Osteocyte (in vitro differentiated cells): ENCODE measurements at places on chromosomes 5 and 9.

GRCh38 chr9:71004196-71004595 lies 117.2 kb downstream of the TRPM3 start:
- DNase-seq: no peak

GRCh38 chr9:124320062-124320973 lies 62.6 kb downstream of the NEK6 start:
- DNase-seq: peak; percentile 91

- no peak for DNase-seq
These were observed 29.4 kb upstream of the PDCL start for GRCh38 chr9:122857815-122858214.

GRCh38 chr5:179322071-179323025 lies 22.9 kb downstream of the ADAMTS2 start:
- DNase-seq: no peak

DNA sequence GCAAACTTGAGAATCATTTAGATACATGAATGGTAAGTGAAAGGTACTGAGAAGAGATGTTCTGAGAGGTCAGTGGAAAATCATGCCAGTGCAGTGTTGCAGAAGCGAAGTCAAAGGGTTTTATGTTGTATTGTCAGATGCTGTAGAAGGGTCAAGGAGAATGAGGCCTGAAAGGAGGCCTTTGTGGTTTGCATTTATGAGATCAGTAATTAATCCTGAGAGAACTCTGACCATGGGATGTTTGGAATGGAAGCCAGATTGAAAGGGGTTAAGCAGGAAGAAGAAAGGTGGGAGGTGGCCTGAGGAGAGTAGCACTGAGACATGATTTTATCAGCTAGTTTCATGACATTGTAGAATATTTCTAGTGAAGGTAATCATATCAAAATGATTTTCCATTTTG lies 97.8 kb downstream of the ZSWIM6 start:
- no peak for DNase-seq

DNA sequence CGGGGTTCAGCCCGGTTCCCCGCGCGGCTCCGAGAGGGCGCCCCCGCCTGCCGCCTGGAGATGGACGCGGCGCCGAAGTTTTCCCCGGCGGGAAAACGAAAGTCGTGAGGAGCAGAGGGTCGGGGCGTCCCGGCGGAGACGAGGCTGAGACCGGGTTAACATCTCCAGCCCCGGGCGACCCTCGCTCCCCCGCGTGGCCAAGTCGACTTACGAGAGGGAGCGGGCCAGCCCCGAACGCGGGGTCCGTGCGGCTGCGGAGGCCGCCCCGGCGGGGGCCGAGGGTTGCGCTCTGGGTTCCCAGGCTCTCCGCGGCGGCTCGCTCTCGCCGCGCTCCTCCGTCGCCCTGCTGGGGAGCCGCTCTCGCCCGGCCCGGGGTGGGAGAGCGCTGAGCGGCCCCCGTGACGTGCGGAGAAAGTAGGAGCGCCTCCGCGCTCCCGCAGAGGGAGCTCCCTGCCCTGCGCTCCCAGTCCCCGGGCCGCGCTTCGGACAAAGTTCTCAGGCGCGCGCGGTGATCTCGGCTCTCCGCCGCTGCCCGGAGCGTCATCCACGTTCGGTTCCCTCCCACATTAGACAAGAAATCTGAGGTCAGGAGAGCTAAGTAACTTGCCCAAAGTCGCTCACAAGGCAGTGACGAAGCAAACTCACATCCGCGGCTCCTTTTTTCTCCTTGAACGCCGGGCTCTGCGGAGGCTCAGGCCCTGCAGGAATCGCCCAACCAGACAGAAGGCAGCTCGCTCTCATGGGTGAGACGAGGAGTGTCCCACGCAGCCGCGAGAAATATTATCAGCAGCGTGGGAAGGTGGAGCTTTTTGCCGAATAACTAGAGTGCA lies 1.2 kb upstream of the GCNT4 start:
- peak; percentile 89 for DNase-seq

DNA sequence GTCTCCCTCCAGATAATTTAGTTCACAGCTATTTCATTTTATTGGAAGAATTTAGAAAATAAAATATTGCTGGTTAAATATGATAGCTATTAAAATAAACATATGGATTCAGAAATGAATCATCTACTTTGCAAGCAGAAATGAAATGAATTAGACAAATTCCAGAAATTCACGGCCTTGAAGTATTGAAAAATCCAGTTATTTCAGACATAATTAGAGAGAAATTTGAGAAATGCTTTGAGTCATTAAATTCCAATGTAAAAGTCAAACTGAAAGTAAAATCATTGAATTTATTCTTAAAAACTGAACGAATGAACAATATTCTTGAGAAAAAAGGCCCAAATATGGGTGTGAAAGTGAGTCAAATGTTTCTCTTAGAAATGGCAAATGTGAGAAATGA lies 632.6 kb upstream of the EDIL3 start:
- no peak for DNase-seq

DNA sequence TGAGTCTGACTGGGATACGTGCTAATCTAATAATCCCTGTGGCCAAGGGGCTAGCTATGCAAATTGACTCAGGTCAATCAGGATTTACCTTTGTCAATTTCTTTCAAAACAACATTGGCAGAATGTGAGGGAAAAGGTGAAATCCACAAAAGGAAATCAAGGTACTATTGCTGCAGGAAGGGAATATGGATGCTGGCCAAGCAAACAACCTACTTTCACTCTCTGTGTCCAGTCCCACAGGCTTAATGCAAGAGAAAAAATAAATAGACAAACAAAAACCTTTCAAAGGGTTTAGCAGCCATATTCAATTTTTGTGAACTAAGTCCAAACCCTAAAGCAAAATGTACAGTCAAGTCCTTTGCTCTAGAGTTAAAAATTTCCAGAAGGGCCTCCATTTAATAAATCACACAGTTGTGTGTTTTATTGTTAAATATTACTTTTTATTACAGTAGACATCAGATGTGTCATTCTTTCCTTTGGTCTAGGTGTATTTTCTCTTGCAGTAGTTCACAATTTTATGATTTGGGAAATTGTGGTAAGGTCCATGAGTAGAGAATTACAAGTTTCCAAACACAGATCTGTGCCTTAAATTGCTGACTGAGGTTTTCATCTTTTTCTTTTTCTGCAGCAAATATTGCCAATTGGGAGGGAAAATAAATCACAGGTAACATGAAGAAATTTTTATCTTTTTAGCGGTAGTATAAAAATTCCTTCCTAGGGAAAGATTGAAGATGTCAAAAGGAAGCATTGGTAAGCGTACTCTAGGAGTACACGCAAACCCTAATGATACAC lies 309.1 kb downstream of the DMAC1 start:
- no peak for DNase-seq

DNA sequence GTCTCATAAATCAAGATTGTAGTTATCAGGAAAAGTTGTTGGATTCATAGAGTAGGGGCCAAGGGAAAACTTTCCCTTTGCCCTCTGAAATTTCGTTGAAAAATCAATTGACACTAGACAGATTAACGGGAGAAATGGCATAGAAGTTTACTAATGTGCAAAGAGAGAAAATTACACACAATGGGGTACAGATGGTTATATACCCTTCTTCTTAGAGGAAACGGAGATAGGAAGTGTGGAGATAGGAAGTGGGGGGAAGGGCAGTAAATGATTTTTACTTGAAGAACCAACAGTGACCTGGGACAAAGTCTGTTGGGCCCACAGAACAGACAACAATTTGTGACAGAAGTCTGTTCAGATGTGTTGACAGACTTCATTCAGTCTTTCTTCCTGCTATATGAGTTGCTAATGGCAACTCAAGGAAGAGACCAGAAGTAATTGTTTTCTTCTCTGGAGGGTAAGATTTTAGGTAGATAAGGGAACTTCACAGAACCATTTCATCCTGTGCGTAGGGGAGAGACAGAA lies 177.9 kb downstream of the C9orf152 start:
- no peak for DNase-seq

- DNase-seq: no peak
These were observed 35.6 kb upstream of the LMNB1 start for GRCh38 chr5:126741361-126741760.

GRCh38 chr5:100697970-100698369 lies 162.8 kb downstream of the FAM174A start:
- DNase-seq: no peak

DNA sequence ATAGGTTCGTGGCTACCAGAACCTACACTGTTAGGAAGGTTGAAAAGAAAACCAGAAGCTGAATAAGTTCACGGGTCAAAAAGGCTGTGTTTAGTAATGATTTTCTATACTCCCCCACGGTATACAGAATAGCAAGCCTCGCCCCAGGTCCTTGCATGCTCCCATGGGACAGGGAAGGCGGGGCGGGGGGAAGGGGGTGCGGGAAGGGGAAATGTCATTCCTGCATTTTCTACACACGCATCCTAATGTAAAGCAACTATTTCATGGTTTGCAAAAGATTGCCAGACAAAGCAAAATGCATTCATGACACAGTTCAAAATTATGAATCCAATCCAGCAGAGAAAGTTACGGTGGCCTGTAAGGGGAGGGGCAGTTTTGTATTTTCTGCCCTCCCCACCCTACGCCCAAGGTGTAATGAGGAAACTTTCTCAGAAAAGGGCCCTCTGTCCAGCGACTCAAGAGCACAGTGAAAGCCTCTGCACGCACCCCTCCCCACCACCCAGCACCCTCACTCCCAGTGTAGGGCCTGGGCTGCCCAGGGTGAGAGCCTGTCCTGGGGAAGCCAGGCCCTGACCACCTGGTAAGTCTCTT lies 105.2 kb downstream of the ROR2 start:
- DNase-seq: peak; percentile 57

- peak; percentile 84 for DNase-seq
These were observed 394.9 kb downstream of the GADD45G start for GRCh38 chr9:89999534-90000370.

DNA sequence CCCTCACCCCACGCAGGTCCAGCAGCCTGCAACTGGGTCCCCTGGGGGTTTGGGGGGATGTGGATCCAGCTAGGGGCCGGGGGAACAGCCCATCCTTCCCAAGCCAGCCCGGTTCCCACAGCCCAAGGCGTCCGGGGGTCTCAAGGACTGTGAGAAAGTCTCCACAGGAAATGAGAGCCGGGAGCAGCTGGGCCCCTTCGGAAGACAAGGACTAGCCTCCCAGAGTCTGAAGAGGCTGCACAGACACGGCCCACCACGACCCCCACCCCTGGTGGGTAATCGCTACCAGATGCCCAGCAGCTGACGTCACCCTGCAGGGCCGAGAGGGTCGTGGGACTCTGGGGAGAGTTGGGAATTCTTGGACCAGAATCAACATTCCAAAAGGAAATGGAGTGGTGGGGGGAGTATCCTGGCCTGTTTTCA lies 10.5 kb downstream of the SH2D3C start:
- peak; percentile 90 for DNase-seq

DNA sequence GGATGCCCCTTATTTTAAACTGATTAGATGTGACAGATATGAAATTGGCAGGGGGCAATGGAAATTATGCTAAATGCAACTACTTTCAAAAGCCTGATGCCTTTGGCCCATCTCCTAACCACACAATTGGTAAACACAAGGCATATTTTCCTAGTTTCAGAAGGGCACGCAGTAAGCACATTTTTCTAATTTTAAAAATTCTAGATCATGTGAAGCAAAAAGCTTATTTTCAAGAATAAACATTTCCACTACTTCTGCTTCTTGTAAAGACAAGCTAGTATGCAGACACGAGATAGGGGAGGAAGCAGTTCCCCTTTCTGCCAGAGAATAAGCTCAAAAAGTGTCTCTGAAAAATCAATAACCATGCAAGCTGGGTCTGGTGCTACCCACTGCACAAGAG lies 67.7 kb downstream of the ABCA1 start:
- DNase-seq: no peak

- DNase-seq: no peak
These were observed 699.0 kb upstream of the ARRDC3 start for GRCh38 chr5:92081958-92082712.

DNA sequence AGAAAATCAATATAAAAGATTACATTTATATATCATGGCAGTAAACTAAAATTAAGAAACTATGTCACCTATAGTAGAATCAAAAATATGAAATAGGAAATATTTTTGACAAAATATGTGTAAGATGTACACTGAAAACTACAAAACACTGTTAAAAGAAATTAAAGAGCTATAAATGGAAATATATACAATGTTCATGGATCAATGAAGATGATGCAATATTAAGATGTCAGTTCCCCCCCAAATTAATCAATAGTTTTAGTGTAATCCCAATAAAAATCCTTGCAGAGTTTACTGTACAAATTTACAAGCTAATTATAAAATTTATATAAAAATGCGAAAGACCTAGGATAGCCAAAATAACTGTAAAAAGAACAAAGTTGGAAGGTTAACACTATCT lies 173.0 kb upstream of the ADRA1B start:
- DNase-seq: no peak

DNA sequence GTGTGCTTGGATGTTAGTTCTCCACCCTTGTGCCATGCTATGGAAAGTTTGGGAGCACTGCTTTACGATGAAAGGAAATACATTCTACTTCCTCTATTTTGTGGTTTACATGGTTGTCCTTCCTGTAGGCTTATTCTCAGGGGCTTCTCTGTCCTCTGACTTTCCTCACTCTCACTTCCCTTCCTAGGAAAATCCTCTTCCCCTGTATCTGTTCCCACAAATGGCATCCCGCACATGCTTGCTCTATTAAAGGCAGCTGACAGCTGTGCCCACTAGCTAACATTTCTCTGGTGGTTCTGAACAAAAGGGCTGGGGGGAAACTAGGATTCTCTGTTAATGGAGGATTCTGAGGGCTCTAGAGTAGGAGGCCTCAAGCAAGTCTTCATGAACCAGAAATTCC lies 52.4 kb downstream of the FAM170A start:
- no peak for DNase-seq

- no peak for DNase-seq
These were observed 69.5 kb upstream of the CDH6 start for GRCh38 chr5:31124026-31124425.

- no peak for DNase-seq
These were observed 73.2 kb downstream of the PGM5 start for GRCh38 chr9:68429631-68430030.

- DNase-seq: no peak
These were observed 40.6 kb downstream of the SIL1 start for GRCh38 chr5:139157556-139157955.

GRCh38 chr9:138023394-138024124 lies 146.0 kb downstream of the CACNA1B start:
- peak; percentile 83 for DNase-seq

GRCh38 chr5:95667061-95667618 lies 15.7 kb downstream of the SPATA9 start:
- no peak for DNase-seq

GRCh38 chr9:78806492-78807160 lies 509.7 kb downstream of the PSAT1 start:
- DNase-seq: no peak

GRCh38 chr5:174339130-174339529 lies 293.6 kb downstream of the NSG2 start:
- DNase-seq: no peak

GRCh38 chr5:91109634-91110033 lies 273.5 kb downstream of the ARRDC3 start:
- no peak for DNase-seq

GRCh38 chr5:23025629-23026233 lies 172.6 kb upstream of the CDH12 start:
- DNase-seq: no peak

DNA sequence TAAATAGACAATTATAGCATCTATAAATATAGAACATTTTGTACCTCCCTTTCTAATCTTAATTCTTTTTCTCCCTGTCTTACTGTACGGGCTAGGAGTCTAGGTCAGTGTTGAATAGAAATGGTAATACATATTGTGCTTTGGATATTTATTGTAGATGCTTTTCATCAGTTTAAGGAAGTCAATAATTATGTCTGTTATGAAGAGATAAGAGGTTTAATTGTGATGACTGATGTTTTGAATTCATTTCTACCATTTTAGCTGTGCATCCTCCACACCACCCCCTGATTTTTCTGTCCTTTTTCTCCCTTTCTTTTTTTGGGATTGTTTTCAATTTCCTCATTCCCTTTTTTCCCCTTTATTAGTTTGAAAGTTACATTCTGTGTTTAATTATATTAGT lies 95.8 kb downstream of the DOCK2 start:
- DNase-seq: no peak
